ENCODE measurements at places on chromosomes 6 and 20. TPM values are rescaled to one million over a fixed set of nuclear protein-coding genes. Genes with fewer than 3 reads are reported as not detected.

DNA sequence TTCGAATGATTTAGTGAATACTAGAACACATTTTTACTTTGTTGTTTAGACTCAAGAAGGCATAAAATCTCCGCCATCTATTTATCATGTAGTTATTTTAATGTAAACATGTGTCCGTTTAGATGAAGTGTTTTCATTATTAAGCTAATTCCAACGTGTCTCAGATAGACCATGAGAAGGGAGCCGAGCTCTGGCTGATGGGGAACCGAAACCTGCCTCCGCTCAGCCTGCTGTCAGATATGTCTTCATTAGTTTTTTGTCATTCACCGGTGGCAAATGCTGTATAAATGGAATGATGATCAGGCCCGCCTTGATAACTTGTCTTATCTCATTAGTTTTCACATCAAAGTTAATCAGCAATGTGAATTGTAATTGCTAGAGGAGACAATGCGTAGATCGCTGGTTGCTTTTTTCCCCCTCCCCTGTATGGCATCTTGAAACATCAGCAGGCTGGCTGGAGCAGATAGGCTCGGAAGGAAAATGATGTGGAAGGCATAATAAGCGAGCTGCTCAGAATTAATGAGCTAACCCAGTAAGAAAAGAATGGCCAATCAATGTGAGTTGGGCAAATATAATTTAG, 136.4 kb downstream of the LINC00237 start:
- DNase-seq, result no peak

GRCh38 chr6:134604014-134604676, 286.2 kb upstream of the SGK1 start:
- DNase-seq, result no peak

Gene HDDC2
- 58.4 TPM for total RNA-seq

DNA sequence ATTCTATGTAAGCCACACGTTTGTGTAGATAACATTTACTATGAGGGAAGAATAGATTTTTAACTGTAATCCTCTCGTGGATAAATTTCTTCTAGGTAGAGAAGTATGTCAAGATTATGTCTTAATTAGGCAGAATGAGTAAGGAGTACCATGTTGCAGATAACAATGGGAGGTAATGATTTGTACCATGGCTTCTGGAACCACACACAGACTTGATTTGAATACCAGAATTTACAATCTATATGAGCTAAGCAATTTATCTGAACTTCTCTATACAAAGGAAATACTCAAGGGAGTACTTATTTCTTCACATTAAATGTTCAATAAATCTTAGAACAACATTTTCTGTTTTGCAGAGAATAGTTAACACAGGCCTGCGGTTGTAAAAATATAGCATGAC, 51.5 kb downstream of the RPS12 start:
- DNase-seq, result no peak

Gene E2F3
- 5.8 TPM for total RNA-seq

- no peak for DNase-seq
Measured at GRCh38 chr6:16555550-16555949, 205.7 kb downstream of the ATXN1 start.

DNA sequence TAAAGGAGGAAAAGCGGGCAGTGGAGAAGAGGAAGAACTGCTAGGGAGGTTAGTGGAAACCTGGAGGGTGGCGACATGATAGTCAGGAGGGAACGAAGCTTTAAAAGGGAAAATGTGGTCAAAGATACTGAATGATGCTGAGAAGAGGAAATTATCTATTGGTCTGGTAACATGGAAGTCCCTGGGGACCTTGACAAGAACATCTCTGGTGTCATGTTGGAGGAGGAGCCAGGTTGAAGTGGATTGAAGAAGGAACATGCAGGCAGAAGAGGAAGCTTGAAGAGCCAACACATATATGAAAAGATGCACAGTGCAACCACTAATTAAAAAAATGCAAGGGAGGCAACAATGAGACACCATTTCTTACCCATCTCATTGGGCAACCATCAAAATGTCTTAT, 251.9 kb upstream of the RNF24 start:
- no peak for DNase-seq

- no peak for DNase-seq
Measured at GRCh38 chr6:129543981-129544380, 166.0 kb downstream of the ARHGAP18 start.

- no peak for DNase-seq
Measured at GRCh38 chr6:166664135-166664534, 37.1 kb upstream of the RPS6KA2 start.

DNA sequence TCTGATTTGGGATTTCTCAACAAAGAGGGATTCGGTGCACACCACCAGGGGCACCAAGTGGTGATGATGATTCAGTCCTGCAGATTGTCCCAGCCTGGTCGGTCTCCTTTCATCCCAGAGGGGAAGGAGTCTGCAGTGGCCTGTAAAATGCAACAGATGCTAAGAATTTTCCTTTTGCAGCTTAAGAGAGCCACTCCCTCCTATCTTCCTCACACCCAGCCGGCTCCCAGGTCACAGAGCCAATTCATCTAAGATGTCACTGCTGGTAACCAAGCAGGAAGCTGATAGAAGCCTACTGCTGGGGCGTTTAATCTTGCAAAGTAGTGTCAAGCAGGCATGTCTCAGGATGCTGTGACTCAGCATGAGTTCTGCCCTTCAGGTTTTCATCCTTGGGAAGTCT, 203.8 kb upstream of the LRFN2 start:
- no peak for DNase-seq

- DNase-seq, result no peak
Measured at GRCh38 chr6:108121612-108122011, 44.2 kb upstream of the NR2E1 start.

DNA sequence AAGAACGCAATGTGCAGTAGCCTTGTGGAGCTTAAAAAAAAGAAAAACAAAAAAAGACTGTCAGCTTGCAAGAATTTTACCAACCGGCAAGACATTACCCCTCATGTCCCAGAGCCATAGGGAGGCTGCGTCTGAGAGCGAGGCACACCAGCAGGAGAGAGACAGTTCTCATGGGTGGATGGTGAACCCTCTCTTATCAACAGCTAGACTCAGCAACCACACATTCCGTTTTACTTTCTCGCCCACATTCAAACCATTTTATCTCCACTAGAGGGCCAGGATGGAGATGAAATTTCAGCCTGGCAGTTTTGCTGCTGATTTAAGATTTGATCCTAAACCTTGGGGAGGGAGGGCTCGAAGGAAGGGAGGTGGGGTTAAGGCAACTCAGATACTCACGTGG, 247.0 kb downstream of the ATXN1 start:
- DNase-seq, result no peak

- DNase-seq, result no peak
Measured at GRCh38 chr20:45361793-45362192, 1.2 kb upstream of the SYS1 start.

Gene CRNKL1
- 24.9 TPM for total RNA-seq

Gene MYL9
- 709 TPM for total RNA-seq

- DNase-seq, result no peak
Measured at GRCh38 chr6:149153100-149153499, 164.4 kb upstream of the TAB2 start.

DNA sequence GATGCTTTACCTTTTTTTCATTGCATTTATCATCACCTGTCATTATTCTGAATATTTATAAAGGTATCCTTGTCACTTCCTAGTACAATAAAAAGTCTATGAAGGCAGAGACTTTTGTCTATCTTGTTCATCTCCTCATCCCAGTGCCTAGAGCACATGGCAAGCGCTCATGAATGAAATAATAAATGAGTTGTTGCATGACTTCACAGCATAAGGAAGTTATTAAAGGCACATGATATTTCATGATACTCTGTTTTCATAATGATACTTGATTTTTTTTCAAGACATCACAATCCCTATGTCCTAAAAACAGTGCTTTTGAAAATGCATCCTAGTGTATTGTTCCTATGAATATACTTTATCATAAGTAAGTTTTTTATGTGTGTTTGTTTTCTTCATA, 310.6 kb upstream of the RSPO3 start:
- DNase-seq, result no peak

- no peak for DNase-seq
Measured at GRCh38 chr6:88493717-88494116, 327.6 kb upstream of the CNR1 start.

Gene ZNF165
- total RNA-seq, result 1.2 TPM
